Activated T-cell treated with anti-CD3 and anti-CD28 coated beads, Interleukin-2, amount 50 U/mL, for 4 hours (primary cell): ENCODE measurements at places on chromosomes 7 and 10. TPM values are rescaled to one million over a fixed set of nuclear protein-coding genes. Genes with fewer than 3 reads are reported as not detected.

DNA sequence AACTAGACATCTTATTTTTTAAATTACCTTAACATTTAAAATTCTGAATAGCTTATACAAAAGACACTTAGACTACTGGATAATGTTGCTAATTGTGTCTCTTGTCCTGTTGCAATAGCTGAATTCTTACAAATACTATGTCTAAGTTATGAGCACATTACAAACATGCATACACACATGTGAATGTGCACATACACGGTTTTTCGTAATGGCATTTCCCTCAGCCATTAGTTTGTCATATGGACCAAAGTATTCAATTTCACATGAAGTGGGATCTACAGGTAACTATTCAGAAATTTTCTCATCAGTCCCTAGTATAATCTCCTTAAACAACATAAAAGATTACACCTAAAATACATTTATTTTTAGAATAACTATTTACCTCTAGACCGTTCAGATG lies 178.6 kb upstream of the BET1 start:
- DNase-seq, result no peak

DNA sequence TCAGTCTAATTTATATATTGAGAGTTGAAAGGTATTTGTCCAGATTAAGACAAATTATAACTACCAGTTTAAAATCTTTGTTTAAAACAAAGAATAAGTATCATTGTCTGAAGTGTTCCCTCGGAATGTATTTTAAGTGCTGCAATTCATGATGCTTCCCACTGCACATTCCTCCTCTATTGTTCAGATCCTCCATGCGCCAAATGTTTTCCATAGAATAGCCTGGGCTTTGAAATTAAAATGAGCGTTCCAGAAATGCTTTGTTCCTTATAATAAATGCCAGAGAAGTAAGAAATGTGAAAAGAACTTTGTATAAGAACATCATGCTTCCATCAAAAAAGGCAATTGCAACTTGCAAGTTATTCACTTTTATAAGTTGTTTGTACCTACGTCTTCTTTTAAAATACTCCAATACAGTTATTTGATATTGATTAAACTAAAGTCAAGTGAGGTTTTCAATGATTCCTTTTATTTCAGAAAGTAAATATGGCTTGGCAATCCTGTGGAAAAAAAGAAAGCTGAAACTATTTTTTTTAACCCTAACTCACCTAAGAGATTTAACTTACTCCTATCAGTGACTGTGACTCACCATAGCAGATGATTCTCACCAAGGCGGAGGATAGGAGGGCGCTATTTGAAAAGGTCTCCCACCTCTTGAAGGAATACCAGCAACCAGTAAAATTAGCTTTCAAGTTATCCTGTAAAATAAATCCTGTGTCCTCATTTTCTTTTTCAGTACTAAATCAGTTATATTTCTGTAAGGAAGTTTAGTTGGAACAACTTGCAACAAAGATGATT lies 85.8 kb downstream of the CTNNA3 start:
- no peak for DNase-seq

- no peak for DNase-seq
Observed at GRCh38 chr7:108120933-108121332, 9.2 kb downstream of the LAMB4 start.

DNA sequence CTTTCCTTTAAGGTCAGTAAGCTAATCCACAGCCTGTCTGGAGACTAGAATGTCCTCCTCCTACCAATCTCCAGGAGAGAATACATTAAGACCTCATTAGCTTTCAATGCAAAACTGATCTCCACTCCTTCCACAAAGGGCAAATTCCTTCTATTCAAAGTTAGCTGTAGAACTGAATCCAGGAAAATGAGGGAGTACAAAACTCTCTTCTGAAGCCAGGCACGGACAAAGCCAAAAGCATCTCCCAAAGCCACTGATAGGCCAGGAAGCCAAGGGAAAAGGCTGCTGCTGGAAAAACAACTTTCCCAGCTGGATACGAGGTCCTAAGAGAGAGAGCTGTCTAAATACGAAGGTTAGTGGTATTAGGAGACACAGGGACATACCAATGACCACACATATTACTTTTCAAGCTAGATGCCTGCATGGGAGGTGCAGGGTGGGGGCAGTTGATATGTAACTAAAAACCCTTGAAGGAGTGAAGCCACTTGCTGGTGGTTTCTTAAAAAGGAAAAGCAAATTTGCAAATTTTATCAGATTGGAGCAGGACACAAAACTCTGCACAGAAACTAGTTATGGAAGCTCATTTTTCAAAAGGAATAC lies 43.6 kb downstream of the MKX start:
- DNase-seq, result no peak

DNA sequence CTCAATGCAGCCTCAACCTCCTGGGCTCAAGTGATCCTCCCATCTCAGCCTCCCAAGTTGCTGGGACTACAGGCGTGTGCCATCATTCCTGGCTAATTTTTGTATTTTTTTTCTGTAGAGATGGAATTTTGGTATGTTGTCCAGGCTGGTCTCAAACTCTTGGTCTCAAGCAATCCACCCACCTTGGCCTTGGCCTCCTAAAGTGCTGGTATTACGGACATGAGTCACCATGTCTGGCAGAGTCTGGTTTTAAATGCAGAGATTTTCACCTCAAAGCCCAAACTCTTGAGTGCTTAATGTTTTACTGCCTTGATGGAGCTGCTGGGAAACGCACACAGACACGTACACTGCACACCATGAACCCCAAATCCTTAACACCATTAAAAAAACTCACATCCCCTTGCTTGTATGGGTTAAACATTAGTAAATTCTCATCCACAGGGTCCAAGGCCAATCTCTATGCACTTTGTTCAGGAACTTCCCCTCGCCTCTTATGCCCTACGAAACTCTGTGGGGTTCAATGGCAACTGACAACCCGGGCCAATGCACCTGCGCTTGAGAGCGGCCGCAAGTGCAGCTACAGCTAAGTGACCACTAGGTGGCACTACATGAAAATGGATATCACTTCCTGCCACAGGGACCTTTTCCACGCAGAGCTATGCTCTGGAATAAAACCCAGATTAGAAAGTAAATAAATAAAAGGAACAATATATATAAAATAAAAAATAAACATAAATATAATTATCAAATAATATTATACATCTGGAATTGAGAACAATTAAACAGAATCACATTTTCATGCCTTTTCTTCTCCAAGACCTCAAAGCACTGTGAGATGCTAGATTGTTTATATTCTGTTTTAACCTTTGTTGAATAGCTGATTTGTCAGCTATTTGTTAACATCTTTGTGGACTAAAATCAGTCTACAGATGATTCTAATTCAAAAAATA lies 66.9 kb upstream of the AFAP1L2 start:
- DNase-seq, result peak; percentile 65

GRCh38 chr7:132793474-132793873 lies 217.2 kb upstream of the PLXNA4 start:
- DNase-seq, result no peak

DNA sequence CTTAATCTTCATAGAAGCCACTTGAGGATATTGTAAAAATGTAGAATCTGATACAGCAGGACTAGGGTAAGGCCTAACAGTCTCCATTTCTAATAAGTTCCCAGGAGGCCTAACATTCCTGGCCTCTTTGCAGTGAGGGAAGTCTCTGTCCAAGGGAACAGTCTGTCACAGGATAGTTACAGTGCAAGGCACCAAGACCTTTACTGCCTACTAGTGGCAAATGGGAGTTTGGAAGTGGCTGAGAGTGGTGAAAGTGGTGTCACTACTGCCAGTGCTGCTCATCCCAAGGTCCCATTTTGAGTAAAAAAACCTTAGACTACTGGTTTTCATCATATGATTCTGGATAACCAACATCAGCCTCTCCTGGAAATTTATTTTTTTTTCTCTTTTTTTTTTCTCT lies 619.5 kb upstream of the SEMA3D start:
- no peak for DNase-seq

DNA sequence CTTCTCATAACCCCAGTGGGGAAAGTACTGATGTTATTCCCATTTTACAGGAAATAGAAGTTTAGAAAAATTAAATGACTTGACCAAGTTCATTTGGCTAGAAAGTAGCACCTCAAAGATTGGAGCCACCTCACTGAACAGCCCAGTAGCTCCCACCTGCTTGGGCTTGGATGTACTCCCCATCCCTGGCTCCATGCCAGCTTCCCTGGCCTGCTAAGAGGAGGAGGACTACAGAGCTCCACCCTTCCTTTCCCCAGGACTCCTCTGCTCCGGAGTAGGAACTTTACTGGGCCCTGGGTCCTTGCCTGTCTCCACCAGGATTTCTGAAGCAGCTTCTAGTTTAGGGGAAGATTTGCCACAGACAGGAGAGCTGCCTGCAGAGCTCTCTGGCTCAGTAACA lies 3.1 kb downstream of the HPS6 start:
- DNase-seq, result no peak

GRCh38 chr10:19828278-19829049 lies 12.2 kb downstream of the PLXDC2 start:
- DNase-seq, result no peak

DNA sequence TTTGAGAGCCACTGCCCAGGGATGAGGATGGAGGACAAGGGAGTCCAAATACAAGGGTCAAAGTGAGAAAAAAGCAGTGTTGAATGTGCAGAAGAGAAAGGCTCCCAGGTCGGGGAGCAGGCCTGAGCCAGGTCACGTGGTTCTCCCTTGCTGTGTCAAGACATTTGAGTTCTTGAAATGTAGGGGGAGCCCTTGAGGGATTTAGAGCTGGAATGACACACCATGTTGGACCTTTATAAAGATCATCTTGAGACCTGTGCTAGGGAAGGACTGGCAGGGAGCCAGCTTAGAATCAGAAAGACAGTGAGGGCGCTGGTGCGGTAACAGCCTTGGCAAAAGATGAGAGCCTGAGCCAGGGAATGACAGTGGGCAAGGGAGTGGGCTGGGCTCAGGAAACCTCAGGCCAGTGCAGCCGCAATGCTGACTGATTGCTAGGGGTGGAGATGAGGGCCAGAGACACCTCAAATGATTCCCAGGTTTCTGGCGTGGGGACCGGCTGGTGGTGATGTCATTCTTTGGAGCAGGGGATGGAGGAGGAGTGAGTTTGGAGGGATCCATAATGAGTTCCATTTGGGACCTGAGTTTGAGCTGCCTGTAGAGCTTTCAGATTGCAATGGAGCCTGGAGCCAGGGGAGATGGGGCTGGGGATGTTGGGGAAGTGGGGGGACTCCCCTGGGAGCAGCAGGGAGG lies 120.1 kb downstream of the PTPN20 start:
- no peak for DNase-seq

Gene GTPBP10
- total RNA-seq, result 39.9 TPM

Gene PIK3CG
- 12.7 TPM for total RNA-seq

DNA sequence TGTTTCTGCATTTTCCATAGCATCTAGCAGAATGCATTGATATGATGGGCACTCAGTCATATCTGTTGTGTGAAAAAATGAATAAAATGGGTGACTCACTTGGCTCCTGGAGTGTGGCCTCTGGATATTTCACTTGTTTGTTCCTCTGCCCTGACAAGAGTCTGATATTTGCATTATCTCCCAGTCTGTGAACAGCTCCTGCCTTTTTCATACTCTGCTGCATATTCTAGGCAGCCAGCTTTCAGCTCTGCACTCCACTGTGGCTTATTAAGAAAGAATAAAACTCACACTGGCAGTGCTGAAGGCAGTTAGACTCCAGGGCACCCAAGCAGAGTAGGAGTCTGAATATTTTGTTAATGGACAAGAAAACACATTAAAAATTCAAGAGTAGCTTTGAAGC lies 623.9 kb downstream of the SORCS1 start:
- DNase-seq, result no peak
